GM04503 (cell line): ENCODE measurements at places on chromosomes 1 and 21.

DNA sequence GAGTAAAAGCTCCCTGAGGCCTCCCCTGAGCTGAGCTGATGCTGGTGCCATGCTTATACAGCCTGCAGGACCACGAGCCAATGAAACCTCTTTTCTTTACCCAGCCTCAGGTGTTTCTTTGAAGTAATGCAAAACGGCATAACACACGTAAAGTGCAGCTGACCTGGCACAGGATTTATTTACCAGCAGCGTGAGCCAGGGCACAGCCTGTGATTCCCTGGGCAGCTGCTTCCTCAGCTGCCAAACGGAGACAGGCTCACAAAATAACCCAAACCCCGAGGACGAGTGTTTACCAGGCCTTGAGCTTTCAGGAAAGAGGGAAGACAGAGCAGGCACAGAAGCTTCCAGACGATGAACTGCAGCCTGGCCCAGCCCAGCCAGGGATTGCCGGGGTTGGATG lies 120.6 kb upstream of the ARHGEF16 start:
- no peak for DNase-seq

DNA sequence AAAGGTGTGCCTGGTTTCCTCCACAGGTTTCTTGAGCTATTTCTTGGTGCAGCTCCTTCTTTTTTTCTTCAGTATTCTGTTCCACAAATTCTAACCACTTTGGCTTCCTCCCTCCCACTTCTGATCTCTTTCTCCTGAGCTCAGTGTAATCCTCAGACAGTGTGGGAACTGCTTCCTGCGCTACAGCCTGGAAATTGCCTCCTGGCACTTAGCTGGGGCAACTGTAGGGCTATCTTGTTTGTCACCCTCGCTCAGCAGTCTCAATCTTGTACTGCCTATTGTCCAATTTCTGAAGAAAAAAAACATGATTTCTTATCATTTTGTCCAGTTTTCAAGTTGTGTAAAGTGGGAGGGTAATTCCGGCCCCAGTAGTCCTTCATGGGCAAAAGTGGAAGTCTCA lies 24.0 kb upstream of the GALNT2 start:
- DNase-seq: no peak

DNA sequence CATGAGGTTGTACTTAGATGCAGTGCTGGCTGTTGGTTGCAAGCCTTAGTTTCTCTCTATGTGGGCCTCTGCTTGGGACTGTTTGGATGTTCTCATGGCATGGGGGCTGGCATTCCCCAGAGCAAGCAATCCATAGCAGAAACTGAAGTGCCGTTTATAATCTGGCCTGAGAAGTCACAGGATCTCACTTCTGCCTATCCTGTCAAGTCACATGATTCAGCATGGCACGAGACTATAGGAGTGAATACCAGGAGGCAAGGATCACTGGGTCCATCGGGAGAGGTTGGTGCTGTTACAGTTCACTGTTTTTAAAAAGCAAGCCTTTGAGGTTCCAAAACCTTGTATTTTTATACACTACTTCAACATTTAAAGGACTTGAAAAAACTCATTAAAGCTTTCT lies 16.7 kb downstream of the COLGALT2 start:
- DNase-seq: no peak

DNA sequence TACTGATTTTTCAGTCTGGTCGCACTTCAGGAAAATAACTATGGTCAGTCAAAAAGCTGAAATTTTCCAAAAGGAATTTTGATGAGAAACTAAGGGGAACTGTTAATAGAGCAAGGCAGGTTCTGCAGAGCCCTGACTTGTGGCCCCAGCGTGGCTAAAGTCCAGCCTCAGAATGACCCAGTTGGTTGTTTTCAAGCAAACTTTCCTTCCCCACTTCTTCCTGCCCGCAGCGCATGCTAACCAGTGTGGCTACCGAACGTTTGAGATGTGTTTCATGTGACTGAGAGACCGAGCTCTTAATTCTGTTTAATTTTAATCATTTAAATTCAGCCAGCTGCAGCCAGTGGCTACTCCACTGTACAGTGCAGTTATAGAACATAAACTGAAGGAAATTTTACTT lies 6.2 kb upstream of the IL10RB start:
- no peak for DNase-seq

- no peak for DNase-seq
Observed at GRCh38 chr1:21305900-21306189, 15.6 kb upstream of the ECE1 start.

DNA sequence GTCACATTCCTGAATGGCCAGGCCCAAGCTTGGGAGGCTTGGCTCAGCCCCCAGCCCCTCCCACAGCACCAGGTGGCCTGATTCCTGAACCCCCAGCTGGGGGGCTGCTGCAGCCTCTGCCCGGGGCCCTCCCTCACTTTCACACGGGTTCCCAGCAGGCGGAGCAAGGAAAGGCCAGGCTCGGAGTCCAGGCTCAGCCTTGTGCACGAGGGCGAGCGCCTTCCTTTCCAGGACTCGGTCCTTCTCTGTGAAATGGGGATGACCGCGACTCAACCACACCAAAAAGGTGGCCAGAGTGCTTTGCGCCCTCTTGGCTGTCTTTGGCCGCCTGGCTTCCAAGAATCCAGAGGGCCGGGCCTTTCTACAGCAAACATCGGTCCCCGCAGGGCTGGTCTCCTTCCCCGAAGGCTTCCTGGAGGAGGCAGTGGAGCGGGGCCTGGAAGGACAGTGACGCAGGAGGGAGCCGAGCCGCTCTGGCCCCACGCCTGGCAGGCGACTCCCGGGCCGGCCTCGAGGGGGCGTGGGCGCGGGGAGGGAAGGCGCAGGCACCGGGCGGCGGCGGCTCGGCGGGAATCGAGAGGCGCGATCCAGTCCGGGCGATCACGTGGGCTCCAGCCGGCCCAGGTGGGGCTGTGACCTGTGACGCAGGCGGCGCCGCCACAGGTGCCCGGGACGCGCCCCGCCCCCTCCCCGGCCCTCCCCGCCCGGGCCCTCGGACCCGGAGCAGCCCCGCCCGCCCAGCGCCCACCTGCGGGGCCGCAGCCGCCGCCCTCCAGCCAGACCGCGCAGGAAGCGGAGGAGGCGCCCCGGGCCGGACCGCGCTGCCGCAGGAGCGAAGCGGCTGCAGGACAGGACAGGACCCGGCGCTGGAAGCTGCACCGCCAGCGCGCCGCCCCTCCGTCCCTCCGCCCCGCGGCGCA lies at the start of gene ARHGEF16:
ARHGEF16 (plus strand) TSS at position 775 of the 920 bp plus-strand sequence. CDS start 8,420 bp downstream, outside the sequence.
- no peak for DNase-seq

- peak; percentile 24 for DNase-seq
Observed at GRCh38 chr1:26097696-26098095, 13.9 kb upstream of the PDIK1L start.

GRCh38 chr21:45818904-45819285 lies 162.7 kb upstream of the COL6A1 start:
- DNase-seq: no peak

- peak; percentile 73 for DNase-seq
Observed at GRCh38 chr1:66182551-66183178, 351.3 kb upstream of the SGIP1 start.

- no peak for DNase-seq
Observed at GRCh38 chr1:185406691-185407009, 89.6 kb upstream of the IVNS1ABP start.

DNA sequence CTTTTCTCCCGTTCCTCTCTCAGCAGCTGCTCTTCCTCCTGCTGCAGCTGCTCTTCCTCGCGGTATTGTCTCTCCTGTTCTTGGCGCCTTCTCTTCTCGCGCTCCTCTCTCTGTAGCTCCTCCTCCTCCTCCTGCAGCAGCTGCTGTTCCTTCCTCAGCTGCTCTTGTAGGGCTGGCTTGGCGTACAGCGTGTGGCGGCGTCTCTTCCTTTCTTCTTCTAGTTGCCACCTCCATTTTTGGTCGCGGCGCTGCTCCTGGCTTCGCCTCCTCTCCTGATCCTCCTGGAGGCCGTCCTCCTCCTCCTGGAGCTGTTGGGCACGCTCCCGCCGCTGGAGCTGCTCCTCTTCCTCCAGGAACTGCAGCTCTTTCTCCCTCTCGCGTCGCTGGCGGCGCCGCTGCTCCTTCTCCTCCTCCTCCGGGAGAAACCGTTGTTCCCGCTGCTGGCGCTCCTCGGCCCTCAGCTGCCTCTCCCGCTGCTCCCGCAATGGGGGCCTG lies 4.8 kb downstream of the TCHH start:
- DNase-seq: no peak

GRCh38 chr1:224615861-224616755 lies at the start of gene CNIH3:
Gene CNIH3 (plus strand): TSS chr1:224616317. CDS start chr1:224617175, 858 bp downstream.
- no peak for DNase-seq

- no peak for DNase-seq
Observed at GRCh38 chr1:23381233-23381885, 11.7 kb upstream of the ZNF436 start.

DNA sequence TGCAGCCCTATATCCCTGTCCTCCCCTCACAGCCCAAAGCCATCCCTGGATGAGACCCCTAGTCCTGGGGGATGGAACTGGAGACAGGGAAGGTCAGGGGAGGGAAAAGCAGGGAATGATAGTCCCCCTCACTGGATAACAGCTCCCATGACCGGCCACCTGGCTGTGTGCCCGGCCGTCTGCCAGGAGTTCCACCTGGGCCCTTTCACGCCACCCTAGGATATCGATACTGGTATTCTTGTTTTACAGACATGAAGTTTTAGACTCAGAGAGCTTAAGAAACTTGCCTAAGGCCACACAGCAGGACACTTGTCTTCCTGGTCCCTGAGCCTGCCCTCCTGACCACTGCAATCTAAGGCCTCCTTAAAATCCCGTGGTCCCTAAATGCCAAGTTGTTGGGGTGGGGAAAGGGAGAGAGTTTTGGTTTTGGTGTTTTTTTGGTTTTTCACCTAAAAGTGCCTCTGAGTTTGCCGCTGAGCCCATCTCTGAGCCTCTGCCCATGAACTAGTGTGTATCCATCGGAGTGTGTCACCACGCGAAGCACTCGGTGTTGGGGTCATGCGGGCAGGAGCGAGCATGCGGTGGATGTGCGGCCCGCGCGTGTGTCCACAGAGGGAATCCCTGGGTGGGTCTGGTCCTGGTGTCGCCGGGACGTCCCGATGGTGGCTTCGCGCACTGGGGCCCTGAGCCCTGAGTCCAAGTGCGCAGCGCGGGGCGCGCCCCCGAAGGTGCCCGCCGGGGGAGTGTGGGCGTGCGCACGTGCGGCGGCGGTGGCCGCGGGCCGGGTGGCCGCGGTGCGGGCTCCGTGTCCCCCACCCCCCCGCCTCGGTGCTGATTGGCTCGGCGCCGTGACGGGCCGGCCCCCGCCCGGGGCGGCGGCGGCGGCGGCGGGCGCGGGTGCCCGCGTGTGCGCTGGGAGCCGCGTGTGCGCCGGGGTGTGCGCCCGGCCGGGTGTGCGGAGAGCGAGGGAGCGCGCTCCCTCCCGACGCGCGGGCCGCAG lies at the start of gene EPHA8:
EPHA8 (plus strand) TSS at position 906 of the 1,000 bp plus-strand sequence. CDS start 147 bp downstream, outside the sequence.
- no peak for DNase-seq
